Fibroblast of skin of right quadriceps (primary cell): ENCODE measurements at places on chromosomes 3 and 15.
A peak's percentile ranks its signal among the peaks of the same experiment; 100 is the strongest.

GRCh38 chr3:119013951-119014350, 20.7 kb downstream of the IGSF11 start:
- DNase-seq: no peak

DNA sequence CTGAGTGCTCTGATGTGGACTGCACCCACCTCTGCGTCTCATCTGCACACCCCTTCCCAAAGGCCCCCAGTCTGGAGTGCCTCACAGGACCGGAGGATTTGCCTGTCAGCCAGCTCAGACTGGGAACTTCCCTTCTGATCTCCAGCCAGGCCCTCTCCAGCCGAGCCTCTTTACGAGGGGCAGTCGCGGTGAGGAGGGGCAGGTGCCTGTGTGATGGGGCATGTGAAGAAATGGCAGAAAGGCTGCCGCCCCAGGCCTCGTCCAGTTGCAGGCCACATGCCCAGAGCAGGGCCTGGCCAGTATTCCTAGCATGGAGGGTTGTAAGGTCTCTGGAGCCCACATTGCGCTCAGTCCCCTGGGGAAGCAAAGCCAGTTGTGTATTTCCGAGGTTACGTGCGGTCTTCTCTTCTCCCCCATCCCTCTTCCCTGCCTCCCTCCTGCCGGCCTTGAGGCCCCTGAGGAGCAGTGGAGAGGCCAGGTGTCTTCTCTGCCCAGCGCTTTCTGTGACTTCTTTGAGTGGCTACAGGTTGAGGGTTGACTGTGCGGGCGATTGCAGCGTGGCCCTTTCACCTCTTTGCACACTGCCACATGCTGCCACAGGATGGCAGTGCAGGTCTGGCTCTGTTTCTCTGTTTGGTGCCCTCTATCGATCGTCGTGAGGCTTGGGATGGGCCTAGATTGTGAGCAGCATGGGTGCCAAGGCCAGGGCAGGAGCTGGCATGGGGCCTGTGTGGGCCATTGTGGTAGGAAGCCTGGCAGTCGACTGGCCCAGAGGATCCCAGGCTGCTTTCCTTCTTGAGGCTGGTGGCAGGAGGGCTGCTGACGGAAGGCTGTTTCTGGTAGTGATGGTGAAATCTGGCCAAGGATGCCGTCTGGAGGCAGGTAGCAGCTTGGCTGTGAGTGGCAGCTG, 5.3 kb downstream of the CLK3 start:
- peak; percentile 66 for DNase-seq

GRCh38 chr3:27628026-27628750, 93.9 kb downstream of the EOMES start:
- peak; percentile 68 for DNase-seq

GRCh38 chr3:169771497-169772304, 1.5 kb upstream of the MYNN start:
- DNase-seq: peak; percentile 82

GRCh38 chr15:31046759-31047359, 54.7 kb downstream of the TRPM1 start:
- DNase-seq: no peak

GRCh38 chr15:89898614-89899294, 5.0 kb upstream of the AP3S2 start:
- DNase-seq: peak; percentile 48

DNA sequence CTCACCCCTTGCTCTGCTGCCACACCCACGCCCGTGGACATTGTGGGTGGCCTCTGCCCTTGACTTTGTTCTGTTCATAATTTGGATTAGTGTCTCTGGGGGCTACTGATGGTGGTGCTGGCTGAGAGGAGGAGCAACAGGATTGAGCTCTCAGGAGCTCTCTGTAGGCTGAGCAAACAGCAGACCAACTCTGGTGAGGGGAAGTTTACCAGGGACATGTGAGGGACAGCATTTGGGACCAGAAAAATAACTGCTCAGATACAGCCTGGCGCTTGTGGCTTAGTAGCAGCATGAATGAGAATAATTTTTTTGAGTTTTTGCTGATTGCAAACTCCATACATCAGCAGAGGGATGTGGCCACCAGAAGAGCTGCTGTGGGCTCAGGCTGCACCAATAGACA, 14.8 kb downstream of the PPCDC start:
- no peak for DNase-seq

DNA sequence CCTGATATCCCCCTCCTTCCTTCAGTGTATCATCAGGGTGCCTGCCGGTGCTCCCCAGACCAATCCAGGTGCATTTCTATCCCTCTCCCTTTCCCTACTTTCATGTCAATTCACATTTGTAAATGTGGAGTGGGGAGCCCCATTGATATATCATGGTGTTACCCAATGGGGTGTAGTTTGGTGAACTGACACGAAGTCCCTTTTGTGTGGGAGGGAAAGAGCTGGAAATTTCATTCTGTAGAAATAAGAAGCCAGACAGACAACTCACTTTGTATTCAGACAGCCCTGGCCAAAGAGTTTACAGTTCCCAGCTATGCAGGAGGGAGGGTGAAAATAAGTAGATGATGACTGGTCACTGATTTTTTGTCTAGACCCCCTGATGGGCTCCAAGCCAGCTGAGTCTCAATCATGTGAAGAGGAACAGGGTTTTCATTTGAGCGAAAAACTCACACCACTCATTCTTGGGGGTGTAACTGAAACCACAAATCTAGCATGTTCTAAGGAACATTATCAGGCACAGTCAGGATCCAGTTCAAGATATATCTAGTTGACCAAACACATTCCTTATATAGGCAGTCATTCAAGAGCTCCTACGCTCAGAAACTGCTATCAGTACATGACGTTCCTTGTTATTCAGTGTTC, 58.9 kb downstream of the LMCD1 start:
- DNase-seq: peak; percentile 91

DNA sequence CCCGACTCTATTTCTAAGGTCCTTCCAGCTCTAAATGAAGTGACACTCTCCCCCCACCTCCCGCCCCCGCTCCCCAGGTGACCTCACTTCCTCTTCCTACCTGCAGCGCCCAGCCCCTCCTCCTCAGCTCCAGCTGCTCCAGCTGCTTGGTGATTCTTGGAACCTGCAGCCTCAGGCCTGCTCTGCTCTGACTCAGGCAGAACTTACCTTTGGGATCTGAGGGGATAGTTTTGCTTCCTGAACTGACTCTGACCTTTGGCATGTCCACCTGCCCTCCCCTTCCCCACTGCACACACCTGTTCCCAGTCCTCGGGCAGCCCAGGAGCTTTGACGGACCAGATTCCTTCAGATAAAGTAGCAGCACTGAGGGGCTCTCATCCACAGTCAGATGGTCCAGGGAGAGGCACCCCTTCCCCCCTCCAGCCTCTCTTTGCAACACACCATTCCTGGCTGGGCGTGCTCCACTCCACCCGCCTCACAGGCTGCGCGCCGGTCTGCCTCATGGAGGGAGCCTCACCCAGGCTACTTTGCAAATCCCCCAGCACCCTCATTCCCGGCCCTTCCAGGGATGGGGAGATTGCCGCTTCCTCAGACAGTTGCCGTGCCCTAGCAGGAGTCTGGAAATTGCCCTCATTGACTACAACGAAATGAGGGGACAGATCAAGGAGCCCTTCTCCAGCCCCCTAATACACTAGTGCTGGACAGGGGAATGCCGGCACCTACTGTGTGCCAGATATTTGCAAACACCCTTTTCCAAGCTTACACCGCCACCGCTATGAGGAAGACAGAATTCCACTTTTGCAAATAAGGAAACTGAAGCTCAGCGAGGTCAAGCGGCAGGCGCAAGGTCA, 692 bp upstream of the C15orf39 start:
- DNase-seq: no peak

DNA sequence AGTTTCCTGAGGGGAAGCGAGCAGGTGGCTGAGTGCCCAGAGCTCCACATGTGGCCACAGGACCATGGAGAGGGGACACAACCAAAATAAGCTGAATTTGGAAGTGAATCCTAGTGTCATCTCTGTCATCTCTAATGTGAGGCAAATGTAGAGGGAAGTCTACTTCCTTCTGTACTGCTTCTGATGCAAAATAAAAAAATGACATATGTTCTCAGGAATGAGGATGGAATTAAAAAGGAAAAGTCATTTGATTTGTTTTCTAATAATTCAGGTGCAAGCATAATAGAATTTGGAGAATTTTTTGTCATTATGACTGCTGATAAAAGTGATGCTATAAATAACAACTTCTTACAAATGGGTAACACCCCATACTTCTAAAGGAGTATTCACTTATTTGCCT, 59.5 kb upstream of the POU1F1 start:
- no peak for DNase-seq

DNA sequence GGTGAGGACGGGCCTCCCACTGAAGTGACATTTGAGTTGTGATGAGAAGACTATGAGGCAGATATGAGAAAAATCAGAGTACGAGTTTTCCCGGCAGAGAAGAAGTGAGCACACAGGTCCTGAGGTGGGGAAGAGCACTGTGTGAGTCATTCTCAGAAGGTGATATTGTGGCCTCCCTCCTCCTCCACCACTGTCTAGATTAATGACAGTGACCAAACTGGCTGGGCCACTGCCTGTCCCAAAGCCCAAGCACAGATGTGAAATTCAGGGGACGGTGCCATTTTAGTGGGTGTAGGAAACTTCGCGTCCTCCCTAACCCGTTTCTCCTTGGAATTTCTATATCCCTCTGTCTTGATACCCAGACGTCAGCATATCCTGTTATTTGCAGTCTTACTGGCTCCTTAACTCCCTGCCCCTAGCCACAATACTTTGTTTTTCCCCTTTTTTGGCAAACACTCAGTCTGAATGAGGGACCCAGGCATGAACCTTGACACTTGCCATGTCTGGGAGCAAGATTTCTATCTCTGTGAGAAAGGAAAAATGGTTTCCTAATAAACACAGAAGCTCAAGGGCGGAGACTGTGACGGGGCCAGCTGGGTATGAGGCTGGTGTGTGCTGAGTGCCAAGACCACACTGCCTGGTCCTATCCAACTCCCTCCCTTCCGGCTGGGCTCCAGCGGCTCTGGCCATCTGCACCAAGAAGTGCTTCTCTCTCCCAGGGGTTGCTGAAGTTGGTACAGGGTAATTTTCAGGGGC, 15.2 kb downstream of the PRICKLE2 start:
- no peak for DNase-seq

DNA sequence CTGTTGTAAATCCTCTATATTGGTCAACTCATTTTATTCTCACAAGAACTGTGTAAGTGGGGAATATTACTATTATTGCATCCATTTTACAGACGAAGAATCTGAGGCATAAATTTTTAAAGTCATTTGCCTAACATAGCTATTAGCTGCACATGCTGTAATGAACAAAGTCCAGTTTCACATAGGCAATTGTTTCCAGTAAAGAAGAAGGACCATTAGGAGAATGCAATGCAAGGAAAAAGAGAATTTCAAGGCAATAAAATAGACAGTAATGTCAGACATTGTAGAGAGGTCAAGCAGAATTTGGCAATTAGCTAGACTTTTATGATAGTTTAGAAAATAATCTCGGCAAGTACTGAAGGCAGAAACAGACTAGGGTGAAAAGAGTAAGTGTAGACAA, 578.7 kb upstream of the NECTIN3 start:
- DNase-seq: no peak

DNA sequence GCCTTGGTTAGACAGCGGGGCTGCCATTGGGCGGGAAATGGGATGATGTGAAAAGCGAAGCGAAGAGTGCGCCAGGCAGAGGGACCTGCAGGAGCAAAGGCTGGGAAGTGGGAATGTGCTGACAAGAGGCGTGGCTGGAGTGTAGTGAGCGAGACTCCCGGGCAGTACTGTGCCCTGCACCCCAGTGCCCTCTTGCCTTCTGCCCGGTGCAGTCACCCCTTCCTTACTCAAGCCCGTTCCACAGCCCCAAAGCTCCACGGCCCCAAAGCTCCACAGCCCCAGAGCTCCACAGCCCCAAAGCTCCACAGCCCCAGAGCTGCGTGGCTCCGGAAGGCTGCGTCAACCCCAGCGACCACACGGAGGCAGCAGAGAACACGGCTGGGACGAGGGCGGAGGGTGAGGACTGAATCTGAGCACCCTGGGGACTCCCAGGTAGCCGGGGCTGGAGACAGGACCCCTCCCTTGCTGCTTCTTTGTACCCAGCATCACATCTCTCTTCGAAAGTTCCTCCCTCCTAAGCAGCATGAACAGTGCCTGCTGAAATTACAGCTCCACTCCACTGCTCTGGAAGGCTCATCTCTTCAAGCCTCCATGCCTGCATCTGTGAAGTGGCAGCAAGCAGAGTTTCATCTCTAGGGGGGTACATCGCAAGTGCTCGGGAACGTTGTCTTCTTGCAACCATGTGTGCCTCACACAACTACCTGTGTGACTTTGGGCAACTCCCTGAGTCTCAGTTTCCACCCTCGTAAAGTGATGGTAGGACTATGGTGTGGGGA, 108.9 kb downstream of the FBLN2 start:
- DNase-seq: no peak

- no peak for DNase-seq
Measured at GRCh38 chr15:40790718-40791117, 16.2 kb upstream of the ZFYVE19 start.

DNA sequence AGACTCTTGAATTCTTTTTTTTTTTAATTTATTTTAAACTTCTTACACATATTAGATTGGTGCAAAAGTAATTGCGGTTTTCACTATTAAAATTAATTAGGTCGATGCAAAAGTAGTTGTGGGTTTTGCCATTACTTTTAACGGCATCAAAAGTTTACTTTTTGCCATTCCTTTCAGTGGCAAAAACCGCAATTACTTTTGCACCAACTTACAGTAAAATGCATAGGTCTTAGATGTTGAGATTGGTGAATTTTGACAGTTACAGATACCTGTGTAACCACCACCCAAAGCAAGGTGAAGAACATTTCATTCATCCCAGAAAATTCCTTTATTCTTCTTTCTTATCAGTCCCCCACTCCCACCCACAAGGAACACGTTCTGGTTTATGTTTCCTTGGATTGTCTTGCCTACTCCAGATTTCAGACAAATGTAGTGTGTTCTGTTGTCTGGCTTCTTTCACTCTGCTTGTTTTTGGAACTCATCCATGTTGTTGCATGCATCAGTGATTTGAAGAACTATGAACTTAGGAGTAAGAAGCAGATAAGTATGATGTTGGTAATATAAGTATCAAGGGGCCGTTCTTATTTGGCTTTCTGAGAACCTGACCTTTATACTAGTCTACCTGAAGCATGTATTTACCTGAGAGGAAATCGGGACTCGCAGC, 198.4 kb upstream of the UBE2E1 start:
- no peak for DNase-seq

- DNase-seq: peak; percentile 64
Measured at GRCh38 chr15:93974804-93975481, 256.4 kb upstream of the MCTP2 start.

DNA sequence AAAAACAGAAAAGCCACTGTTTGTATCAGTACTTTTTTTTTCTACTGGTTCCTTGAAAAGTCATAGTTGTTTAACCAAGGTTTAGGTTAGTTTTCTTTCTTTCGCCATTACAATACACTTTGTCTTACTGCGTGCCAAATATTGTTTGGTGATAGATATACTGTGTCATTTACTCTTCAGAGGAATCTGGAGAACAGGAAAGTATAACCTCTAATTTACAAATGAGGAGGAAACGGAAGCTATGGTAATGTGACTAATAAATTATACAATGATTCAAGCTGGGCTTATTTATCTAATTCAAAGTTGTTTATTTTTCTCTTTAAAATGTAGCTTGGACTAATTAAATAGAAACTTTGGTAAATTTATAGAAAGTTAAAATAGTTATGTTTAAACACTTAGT, 96.2 kb upstream of the ROBO2 start:
- no peak for DNase-seq

GRCh38 chr3:113222451-113223086, 11.2 kb downstream of the BOC start:
- no peak for DNase-seq

GRCh38 chr15:65032801-65033537, 3.5 kb upstream of the MTFMT start:
- peak; percentile 60 for DNase-seq
